ENCODE measurements at places on chromosomes 7 and 10. TPM values are rescaled to one million over a fixed set of nuclear protein-coding genes. Genes with fewer than 3 reads are reported as not detected.

- no peak for DNase-seq
Measured at GRCh38 chr10:86065711-86066251, 300.8 kb downstream of the GRID1 start.

PAPSS2 gene
- 23.5 TPM for polyA plus RNA-seq

DNA sequence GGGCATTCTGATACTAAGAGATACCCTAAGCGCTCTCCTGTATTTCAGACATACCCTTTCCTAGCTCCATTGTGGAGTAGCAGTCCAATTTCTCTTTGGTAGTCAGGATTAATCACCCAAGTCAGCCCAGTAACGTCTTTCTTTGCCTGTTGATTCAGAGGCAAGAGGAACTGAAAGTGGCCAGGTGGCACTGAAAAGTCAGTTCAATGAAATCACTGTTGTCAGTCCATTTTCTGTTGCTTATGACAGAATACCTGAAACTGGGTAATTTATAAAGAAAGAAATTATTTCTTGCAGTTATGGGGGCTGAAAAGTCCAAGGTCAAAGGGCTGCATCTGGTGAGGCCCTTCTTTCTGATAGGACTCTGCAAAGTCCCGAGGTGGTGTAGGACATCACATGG lies 40.2 kb downstream of the ANKRD61 start:
- no peak for DNase-seq

DNA sequence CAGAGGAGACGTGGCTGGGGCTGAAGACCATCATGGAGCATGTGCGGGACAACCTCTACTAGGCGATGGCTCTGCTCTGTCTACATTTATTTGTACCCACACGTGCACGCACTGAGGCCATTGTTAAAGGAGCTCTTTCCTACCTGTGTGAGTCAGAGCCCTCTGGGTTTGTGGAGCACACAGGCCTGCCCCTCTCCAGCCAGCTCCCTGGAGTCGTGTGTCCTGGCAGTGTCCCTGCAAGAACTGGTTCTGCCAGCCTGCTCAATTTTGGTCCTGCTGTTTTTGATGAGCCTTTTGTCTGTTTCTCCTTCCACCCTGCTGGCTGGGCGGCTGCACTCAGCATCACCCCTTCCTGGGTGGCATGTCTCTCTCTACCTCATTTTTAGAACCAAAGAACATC lies 22.0 kb upstream of the CPA5 start:
- no peak for DNase-seq

DNA sequence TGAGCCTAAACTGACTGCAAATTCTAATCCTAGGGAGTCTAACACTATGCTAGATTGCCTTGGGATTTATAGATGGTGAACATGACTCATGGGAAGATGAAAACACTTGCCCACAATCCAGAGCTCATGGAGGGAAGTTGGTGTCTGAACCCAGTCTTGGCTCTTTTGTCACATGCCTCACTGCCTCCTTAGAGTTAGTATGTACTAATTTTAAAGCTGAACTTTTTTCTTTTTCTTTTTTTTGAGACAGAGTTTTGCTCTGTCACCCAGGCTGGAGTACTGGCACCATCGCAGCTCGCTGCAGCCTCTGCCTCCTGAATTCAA lies 14.4 kb downstream of the MRPL32 start:
- DNase-seq: no peak

NAT16 gene
- polyA plus RNA-seq: not detected

CYP3A5 gene
- polyA plus RNA-seq: 7.6 TPM

- DNase-seq: no peak
Measured at GRCh38 chr10:126738001-126738400, 67.5 kb upstream of the C10orf90 start.

DNA sequence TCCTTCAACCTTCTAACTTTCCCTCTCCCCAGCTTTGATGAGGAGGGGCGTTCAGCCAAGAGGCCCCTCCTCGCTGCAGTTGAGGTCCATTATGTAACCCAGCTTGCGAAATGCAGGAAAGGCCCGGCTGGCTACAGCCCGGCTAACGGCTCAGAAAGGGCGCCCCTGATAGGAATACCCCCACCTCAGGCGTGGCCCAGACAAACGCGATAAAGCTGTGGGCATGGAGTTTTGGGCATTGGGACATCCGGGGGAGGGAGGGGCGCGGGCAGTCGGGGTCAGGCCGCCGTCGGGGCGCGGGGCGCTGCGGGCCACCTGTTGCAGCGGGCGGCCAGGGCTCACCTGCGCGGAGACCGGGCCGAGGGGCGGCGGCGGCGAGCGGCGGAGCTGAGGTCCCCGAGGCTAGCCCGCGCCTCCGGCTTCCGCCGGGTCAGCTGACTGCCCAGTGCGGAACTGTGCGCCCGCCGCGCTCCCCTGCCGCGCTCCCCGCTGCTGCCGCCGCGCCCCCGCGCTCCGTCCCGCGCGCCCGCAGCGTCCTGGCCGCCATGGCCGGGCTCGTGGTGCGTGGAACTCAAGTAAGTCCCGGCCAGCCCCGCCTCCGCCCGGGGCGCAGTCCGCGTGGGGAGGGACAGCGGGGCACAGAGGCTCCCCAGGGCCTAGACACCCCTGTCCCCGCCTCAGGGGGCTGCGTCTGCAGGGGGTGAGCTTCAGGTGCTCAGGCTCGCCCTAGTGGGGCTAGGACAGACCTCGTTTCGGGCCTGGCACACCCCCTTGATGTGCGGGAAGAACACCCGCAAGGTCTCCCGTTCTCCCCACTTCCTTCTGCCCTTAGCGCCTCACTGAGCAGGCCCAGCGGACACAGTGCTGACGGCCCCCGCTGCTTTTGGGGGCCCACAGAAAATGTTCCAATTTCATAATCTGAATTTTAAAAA lies at the start of gene LRMDA:
Gene LRMDA, plus strand, starts transcription at position 445 of the 932 bp plus-strand sequence.
- peak; percentile 70 for DNase-seq

GRCh38 chr7:76383089-76383944 lies 24.5 kb upstream of the YWHAG start:
- DNase-seq: no peak

DNA sequence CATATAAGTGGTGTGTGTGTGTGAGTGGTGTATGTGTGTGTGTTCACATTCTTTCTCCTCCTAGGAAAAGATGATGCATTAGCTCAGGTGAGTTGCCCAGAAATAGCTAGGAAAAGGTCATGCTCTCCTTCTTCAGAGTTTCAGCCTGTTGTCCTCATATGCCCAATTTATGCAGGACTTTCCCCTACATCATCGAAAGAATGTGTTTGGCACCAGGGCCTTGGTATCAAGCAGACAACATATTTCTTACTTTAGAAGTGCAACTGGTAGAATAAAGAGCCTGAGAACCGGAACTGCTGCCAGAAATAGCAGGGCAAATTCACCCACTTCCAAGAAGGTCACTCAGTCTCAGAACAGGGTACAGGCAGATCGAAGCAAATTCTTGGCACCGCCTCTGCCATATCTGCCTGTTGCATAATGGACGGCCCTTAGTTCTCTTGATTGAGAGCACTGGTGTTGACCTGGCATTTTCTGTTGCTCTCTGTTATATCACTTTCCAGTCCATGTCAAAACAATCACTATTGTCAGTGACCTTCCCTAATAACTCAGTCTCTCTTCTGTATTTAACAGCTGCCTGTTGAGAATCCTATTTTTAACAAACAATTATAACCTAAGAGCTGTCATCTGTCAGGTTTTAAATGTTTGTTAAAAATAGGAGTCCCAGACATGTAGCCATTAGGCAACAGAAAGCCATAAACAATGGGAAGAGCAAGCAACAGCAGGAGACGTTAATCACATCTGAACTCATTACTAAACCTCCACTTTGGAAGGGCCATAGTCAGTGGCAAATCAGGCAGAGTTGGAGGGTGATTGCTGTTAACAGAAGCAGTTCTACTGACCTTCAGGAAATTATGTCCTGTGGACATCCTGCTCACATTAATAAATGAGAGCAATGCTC lies 20.7 kb downstream of the ADRB1 start:
- no peak for DNase-seq

- DNase-seq: no peak
Measured at GRCh38 chr7:131895541-131896164, 339.2 kb upstream of the PODXL start.

DNA sequence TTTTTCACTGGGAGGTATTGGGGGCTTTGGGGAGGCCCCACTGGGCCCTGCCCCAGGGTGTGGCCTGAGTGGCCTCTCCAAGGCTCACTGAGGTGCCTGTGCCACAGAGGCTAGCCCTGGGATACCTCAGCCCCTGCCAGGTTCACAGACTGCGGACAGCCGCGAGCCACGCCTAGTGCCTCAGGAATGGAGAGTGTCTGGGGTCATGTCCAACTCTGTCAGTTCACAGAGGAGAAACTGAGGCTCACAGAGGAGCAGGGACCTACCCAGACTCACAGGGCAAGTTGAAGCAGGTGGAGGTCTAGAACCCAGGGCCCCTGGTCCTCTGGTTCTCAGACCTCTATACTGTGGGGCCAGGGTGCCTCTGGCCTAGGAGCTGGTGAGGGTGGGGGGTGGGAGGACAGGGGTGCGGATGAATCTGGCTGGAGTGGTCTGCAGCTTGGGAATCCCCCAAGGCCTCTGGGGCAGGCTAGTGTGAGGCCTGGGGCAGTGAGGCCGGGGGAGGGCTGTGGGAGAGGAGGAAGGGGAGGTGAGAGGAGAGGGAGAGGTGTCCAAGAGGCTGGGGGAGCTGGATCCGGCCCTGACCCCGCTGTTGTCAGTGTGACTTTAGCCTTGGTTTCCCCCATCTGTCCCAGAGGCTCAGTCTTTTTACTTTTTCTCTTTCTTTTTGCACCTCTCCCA lies 20.0 kb downstream of the NEURL1 start:
- no peak for DNase-seq

RBM33 gene
- 9.8 TPM for polyA plus RNA-seq

TMEM236 gene
- 0.09 TPM for polyA plus RNA-seq

- no peak for DNase-seq
Measured at GRCh38 chr10:114771157-114771556, 50.4 kb upstream of the FHIP2A start.

EN2 gene
- polyA plus RNA-seq: not detected

- no peak for DNase-seq
Measured at GRCh38 chr7:77783111-77783510, 15.1 kb downstream of the TMEM60 start.

GRCh38 chr10:12887780-12888179 lies 113.7 kb downstream of the CCDC3 start:
- DNase-seq: no peak

DNA sequence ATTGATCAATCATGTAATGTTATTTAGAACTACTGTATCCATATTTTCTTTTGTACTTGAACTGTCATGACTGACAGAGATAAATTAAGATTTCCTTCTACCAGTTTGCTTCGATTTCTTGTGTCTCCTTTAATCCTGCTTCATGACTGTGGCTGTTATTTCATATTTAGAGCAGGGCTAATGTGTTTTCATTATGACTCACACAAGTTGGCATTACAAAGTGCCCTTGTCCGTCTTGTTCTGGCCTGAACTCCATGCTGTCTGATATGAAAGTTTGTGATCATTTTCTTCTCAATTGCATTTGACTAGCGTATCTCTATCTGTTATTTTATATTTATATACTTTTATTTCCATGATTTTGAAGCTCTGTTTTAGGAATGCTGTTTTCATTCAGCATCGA lies 344.1 kb upstream of the PRKCQ start:
- no peak for DNase-seq

EVX1 gene
- polyA plus RNA-seq: 0.62 TPM

GRCh38 chr10:4527281-4527970 lies 298.6 kb upstream of the AKR1E2 start:
- DNase-seq: no peak

DNA sequence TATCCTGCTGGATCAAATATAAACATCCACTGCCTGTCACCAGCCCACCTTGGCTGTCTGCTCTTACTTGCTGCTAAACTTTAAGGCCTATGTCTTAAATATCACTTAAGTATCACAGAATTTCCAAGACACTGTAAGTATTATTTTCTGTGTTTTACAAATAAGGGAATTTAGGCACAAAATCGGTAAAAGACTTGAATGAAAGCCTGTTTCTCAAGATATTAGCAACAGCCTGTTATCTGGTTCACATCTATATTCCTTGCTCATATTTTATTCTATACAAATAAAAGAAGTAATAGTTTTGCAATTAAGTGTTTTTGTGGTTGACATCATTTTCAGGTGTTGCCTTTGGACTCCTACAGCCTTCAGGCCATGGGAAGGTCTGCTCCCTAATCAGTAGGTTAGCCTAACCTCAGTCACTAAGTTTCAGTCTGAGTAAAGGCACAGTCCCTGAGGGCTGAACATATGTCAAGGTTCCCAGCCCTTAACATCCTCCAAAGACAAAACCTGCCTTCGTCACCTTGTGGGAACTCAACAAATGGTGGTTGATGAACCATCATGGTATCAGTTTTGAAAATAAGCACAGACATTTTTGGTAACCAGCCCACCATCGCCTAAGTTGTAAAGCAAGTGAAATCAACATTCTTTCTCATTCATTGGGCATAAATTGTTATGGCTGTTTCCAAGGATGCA lies 127.1 kb downstream of the CREB5 start:
- DNase-seq: no peak

GRCh38 chr10:43079856-43080255 lies 3.0 kb downstream of the RET start:
- DNase-seq: no peak

PTF1A gene
- polyA plus RNA-seq: not detected

DNA sequence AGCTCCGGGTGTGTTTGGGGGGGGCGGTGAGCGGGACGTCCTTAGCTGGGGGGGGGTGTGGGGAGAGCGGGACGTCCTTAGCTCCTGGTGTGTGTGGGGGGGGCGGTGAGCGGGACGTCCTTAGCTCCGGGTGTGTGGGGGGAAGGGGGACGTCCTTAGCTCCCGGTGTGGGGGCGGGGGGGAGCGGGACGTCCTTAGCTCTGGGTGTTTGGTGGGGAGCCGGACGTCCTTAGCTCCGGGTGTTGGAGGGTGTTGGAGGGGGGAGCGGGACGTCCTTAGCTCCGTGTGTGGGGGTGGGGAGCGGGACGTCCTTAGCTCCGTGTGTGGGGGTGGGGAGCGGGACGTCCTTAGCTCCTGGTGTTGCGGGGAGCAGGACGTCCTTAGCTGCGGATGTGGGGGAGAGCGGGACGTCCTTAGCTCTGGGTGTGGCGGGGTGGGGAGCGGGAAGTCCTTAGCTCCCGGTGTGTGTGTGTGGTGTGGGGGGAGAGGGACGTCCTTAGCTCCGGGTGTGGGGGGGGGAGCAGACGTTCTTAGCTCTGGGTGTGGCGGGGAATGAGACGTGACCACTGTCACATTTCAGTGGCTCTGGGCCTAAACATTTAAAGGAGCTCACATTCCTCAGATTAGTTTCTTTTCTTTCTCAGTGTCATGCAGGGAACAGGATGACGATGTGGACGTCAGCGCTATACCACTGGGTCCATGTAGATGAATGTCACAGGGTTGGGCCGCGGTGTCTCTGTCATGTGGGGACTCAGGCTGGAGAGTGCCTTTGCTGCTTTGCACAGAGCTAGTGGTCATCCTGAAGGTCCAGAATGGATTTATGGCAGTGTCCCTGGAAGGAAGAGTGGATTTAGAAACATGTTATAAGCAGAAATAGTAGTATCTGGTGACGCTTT lies 7.5 kb downstream of the DYNC2I1 start:
- DNase-seq: peak; percentile 81

PITX3 gene
- 0.39 TPM for polyA plus RNA-seq

All from kidney (tissue), 22 donors.